Stimulated activated CD4-positive, alpha-beta T cell treated with anti-CD3 and anti-CD28 coated beads, Interleukin-15, amount 100 ng/mL, for 24 hours (primary cell): ENCODE measurements at places on chromosomes 7 and 10.

DNA sequence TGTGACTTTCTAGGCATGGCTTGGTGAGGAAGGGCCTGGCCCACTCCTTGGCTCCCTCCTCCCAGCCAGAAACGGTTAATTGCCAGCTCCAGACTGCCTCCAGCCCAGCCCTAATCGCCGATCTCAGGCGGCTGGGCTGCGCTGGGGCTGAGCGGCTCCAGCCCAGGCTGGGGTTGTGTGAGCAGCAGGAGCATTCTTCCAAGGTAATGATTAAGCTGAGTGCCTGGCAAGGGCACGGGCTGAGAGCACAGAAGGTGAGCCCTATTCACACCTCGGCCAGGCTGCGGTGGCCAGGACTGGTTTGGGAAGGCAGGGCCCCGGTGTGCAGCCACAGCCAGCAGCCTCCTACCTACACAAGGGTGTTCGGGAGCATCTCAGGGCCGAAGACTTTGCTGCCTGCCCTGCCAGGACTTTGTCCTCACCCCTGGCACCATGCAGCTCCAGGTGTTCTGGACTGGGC lies at the start of gene TMEM72:
Gene TMEM72 (plus strand): TSS at position 257 of the 460 bp plus-strand sequence. CDS start 176 bp downstream, at position 433.
- DNase-seq, result no peak

DNA sequence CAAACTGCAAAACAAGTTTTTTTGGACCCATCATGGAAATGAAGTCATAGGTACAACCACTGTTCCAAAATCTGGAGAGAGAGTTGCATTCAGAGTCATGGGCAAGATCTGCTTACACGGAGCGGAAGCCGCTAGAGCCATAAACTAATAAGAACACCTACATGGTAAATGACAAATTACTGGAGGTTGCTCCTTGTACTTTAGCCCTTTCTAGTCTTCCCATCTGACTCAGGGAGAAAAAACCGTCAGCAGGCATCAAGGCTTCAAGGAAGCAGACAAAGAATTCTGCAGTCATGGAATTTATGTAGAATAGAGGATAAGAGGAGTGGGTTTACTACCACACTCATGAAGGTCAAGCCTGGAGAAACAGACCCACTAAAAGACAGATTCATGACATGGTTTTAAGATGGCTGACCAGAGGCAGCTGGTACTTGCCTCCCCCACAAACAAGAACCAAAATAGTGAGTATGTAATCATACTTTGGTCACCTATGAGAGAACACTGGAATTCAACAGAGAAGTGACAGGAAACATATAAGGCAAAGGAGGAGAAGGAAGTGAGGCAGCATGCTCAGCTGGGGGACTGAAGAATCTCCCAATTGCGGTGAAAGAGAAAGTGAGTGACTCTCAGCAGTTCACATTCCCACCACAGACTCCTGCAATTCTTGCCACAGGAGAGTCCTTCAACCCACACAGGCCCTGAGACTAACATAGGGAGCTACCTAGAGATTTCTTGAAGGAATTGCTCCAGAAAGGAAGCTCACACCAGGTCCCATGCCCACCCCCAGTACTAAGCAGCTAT lies 42.4 kb upstream of the ASAH2 start:
- DNase-seq, result no peak

- no peak for DNase-seq
These were observed 18.5 kb downstream of the NACAD start for GRCh38 chr7:45070254-45070642.

DNA sequence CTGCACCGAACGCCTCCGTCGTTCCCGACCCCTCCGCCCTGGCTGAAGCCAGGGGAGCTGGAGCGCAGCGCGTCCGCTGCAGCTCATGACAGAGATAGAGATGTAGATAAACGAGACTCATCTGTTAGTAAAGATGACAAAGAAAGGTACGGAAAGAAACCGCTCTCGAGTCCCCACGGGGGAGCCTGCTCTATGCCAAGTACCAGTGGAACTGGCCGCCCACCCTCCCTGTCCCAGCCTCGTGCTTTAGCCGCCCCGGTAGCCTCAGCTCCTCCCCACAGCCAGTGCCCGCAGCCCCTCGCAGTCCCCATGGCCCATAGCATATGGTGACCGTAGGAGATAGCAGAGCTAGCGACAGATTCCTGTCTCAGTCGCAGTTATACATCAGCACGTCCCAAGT lies 344.7 kb upstream of the GALNT17 start:
- no peak for DNase-seq

GRCh38 chr7:33024189-33024757 lies 38.3 kb downstream of the NT5C3A start:
- no peak for DNase-seq

DNA sequence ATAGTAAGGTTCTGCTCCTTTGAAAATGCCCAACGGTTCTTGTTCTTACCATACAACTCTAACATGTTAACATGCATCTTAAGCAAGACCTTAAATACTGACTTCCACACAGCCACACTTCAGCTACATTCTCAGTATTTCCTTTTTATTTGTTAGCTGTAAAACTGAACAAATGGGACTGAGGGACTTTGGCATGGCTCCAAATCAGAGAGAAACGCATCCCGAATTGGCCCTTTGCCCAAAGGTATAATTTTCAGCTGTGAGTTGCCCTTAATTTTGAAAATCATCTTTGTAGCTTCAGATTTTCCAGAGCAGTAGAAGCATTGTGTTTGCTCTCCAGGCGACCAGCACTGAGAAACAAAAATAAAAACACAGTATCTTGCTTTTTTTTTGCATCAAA lies 56.4 kb downstream of the NEUROD6 start:
- no peak for DNase-seq

- DNase-seq, result peak; percentile 66
These were observed 814 bp downstream of the RUFY2 start for GRCh38 chr10:68406111-68406814.

- DNase-seq, result no peak
These were observed 39.8 kb downstream of the ATOH7 start for GRCh38 chr10:68192113-68192512.

DNA sequence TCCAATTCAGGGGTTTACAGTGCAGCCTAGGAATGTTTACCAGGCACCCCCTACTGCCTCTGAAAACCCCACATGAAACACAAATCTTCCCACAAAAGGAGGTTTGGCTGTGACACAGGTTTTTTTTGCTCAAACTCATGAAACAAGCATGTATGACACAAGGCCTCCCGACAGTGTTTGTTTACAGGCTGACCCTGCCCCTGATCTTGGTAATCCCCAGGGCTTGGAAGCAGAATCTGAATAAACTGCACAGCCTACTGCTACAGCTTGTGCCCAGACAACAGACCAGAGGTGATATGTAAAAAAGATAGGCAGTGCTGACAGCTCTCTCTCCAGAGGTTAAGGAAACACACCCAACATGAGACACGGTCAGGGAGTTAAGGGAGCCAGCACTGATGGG lies 184.2 kb downstream of the KMT2E start:
- no peak for DNase-seq

GRCh38 chr10:93081318-93081717 lies 7.6 kb downstream of the CYP26A1 start:
- no peak for DNase-seq

- no peak for DNase-seq
These were observed 64.6 kb downstream of the SLC37A3 start for GRCh38 chr7:140333686-140334085.

GRCh38 chr7:155796381-155797261 lies 15.6 kb downstream of the SHH start:
- peak; percentile 78 for DNase-seq

GRCh38 chr7:77415476-77415822 lies 700 bp downstream of the GSAP start:
- peak; percentile 29 for DNase-seq

DNA sequence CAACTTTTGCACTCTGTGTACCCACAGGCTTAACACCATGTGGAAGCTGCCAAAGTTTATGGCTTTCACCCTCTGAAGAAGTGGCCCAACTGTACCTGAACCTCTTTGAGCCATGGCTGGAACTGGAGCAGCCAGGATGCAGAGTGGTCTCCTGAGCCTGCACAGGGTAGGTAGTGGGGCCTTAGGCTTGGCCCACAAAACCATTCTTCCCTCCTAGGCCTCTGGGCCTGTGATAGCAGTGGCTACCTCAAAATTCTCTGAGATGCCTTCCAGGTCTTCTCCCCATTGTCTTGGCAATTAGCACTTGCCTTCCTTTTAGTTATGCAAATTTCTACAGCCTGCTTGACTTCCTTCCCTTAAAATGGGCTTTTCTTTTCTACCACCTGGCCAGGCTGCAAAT lies 19.3 kb upstream of the SPAM1 start:
- DNase-seq, result no peak

DNA sequence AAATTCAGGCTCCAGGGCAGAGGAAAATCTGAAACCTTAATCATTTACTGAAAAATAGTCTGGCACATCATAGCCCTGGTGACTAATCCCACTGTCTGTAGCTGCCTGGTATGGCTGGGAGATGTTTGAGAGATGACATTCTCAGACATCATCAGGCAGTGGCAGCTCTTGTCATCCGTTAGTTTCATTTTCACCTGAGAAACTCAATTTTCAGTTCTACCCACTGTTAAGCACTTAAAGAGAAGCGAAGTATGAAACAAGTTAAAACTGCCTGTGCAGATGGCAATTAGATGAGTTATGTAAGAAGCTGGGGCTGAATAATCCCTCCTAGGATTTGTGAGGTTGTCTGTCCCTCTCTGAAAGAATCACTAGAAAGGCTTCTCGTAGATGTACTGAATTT lies 150.2 kb downstream of the NSUN6 start:
- DNase-seq, result peak; percentile 5

GRCh38 chr7:17530741-17531421 lies 232.4 kb downstream of the AHR start:
- DNase-seq, result no peak

DNA sequence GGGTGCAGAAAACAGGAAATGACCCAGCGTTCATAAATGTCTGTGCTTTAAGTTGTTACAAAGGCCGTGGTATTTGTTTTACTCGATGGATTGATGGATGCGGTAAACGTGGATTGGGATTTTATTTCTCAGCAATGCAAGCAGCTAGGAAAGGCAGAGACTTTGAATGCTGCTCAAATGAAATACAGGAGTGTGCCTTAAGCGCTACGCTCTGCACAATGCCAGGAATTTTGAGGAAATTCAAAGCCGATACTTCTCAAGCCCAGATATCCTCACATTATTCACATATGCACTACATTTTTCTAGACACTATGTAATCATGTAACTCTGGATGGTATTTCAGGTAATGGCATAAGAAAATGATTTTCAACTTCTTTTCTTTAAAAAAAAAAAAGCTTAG lies 514.3 kb upstream of the ADARB2 start:
- no peak for DNase-seq

GRCh38 chr7:137619181-137619580 lies 227.6 kb downstream of the DGKI start:
- DNase-seq, result no peak

GRCh38 chr10:86956848-86957448 lies 467 bp downstream of the MMRN2 start:
- no peak for DNase-seq

DNA sequence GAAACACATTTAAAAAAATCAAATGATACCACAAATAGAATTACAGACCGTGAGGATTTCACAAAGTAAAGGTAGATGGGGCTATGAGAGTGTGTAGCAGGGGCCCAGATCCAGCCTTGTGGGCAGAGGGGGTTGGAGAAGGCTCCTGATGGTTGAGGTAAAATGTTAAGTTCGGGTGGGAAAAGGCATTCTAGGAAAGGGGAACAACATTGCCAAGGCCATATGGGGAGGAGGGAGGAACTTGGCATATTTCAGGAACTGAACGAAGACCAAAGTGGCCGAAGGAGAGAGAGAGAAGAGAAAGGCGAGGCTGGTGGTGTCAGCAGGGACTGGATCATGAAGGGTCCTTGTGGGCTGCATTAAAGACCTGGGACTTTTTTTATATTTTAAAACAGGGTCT lies 98.9 kb downstream of the CARD11 start:
- DNase-seq, result no peak

GRCh38 chr10:103712898-103713498 lies 142.4 kb downstream of the SH3PXD2A start:
- peak; percentile 87 for DNase-seq

DNA sequence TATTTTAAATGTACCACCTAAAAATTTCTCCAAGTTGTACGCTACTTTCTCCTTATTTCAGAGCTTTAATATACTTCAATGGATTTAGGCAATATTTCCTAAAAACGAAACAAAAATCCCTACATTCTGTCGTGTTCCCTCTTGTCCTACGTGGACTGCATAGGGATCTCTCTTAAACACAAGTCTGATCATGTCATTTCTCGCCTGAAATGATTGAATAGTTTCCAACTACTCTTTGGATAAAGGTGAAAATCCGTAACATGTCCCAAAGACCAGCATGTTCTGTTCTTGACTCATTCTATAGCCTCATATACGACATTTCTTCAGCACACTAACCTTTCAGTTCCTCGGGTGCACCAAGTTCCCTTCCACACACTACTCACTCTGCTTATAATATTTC lies 17.7 kb upstream of the TPK1 start:
- DNase-seq, result no peak

- DNase-seq, result no peak
These were observed 95.3 kb upstream of the RET start for GRCh38 chr10:42981358-42982236.

- peak; percentile 32 for DNase-seq
These were observed 20.2 kb upstream of the INSIG1 start for GRCh38 chr7:155277385-155277994.

DNA sequence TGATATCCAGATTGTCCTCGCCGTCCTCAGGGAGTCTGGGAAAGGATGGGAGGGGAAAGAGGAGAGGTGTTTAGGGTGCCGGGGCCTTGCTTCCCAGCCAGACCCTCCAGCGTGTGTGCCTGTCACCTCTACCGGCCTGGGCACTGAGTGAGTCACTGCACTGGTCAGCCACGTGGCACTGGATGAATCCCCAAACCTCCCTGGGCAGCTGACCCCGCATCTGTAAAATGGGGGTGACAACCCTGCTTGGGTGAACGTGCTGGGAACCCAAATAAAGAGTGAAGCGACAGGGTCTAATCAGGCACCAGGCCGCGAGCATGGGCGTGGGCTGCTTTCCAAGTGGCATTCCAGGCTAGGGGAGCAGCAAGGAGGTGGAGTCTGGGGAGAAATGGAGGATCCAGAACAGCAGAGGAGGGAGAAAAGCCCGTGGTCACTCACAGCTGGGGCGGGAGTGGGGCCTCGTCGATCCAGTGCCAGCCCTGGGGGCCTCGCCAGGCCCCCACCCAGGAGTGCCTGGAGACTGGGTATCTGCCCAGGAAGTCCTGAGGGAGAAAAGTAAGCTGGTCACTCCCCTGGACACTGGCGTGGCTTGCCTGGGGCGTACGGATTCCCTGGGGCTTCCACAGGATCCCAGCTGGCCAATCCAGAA lies 29.7 kb downstream of the KLRG2 start:
- DNase-seq, result no peak

DNA sequence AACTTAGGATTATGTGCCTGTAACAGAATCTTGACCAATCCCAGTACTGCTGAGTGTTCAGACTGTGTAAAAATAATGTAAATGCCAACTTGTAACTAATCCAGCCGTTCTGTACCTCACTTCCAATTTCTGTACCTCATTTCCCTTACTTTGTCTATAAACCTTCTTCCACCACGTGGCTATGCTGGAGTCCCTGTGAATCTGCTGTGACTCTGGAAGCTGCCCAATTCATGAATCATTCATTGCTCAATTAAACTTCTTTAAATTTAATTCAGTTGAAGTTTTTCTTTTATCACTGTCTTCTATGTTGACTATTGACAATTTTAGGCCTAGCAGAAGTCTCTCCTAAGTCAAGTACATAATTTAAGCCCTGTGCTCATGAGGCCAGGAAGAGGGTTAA lies 215.3 kb upstream of the RHOBTB1 start:
- no peak for DNase-seq
